HCEC 1CT (cell line): ENCODE measurements at places on chromosomes 2 and 18.

- no peak for DNase-seq
Measured at GRCh38 chr2:70685771-70686171, 82.2 kb downstream of the ADD2 start.

DNA sequence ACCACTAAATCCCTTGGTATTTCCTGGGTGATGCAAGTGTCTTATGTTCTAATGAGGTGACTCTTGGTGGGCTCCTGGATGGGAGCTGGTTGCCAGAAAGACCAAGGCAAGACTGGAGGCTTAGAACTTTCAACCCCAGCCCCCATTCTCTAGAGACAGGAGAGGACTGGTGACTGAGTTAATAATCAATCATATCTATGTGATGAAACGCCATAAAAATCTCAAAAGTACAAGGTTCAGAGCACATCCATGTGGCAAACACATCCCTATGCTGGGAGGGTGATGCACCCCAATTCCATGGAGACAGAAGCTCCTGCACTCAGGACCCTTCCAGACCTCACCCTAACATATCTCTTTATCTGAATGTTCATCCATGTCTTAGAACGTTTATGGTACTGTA lies 139.5 kb upstream of the LINC00305 start:
- no peak for DNase-seq

DNA sequence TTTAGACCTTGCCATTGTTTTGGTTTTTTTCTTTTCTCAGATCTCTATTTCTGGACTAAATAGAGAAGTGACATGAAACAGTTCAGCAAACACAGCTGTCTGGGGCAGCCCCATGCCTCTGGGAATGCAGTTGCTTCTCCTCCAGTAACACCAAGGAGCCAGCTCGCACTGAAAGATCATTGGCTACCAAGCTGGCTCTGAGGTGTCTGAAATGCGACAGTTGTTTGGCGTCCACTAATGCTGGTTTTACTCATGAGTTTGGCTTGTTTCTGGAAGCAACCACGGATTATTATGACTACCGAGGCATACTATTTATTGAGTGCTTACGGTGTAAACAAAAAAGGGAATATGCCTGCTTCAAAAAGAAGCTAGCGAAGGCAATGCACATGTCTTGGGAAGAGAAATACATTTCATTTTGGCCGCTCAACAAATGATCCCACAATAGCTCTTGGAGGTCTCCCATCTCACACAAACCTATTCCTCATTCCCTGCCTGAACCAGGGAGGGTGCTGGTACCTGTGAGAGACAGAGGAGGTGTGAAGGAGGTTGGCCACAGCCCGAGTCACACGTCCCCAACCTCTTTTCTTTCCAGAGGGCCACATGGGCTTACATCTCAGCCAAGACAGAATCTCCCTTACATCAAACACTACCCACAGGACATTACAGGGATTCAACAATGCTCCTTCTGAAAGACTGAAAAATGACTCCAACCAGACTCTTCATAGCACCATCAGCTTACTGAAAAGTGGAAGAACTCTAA lies 37.5 kb upstream of the NEB start:
- DNase-seq = peak; percentile 48

DNA sequence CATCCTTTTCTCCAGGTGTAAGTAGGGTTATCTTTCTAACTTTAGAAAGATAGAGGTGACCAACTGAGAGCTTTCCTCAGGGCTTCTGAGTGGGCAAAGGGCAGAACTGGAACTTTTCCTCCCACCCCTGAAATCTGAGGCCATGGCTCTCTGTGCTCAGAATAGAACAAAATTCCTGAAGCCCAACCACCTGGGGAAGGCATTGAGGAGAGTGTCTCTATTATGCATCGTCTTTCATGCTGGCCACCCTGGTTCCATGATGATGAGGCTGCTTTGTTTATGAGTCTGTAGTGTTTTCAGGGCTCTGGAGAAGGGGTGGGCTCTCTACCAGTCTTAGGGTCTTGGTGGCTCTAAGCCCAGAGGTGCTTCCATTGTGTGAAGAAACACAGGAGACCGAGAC lies 30.7 kb upstream of the IL1R1 start:
- no peak for DNase-seq

GRCh38 chr2:28956415-28956826 lies 24.7 kb upstream of the TOGARAM2 start:
- DNase-seq = peak; percentile 11

DNA sequence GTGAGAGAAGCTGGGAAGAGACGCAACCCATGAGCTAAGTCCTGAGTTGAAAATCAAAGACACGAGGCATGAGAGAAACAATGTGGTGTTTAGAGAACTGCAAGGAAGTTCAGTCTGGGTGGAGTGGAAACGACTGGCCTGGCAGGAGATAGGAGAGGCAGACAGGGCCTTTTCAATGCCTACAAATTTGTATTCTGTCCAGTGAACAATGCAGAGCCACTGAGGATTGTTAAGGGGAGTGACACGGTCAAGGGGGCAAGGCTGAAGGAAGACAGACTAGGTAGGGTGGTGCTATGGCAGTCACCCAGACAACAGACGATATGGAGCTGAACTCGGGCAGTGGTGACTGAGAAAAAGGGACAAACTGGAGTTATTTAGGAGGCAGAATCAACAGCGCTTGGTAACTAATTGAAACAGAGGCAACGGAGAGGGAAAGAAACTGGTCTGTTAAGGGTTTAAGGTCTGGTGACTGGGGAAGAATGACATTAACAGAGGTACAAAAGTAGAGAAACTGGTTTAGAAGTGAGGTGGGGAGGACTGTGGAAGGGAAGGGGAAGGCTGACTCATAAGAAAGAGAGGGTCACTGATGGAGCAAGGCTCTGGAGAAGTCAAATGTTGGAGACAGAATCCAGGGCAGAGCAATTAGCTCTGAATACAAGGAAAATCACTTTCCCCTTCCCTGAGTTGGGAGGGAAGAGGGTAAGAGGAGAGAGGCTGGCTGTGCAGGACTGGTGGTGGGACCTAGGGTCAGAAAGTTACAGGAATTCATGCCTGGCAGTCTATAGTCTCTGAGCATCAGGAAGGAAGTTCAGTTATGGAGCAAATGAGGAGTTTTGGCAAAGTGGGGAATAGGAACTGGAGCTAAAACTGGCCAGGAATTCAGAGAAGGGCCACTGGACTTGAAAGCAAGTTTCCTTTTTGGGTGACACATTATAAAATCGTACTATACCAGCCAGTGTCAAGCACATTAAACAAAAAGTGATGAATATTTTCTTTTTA lies 63.4 kb upstream of the CHRNA1 start:
- no peak for DNase-seq
